Upper lobe of right lung (tissue), 1 donor: ENCODE measurements at places on chromosomes 7 and 10.

- no peak for DNase-seq
These were observed 22.3 kb upstream of the PRRT4 start for GRCh38 chr7:128383776-128384175.

GRCh38 chr7:108136191-108136688, 6.1 kb upstream of the LAMB4 start:
- DNase-seq, result no peak

DNA sequence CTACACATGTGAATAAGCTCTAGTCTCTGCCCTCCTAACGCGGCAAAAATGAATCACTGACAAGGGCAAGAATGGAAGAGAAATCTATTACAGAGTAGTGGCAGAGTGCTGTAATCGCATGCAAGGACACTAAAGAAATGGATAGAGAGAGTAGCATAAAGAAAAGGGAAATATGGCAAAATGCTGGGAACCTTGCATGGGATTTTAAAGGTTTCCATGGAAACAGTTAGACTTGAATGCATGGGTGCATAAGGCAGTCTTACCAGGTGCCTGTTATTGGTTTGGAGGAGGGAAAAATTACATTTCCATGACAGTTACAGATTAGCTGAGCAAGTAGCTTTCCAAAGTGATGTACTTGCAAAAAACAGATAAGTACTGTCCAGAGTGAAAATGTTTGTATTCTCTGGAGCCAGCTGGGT, 233.4 kb downstream of the PTN start:
- no peak for DNase-seq

DNA sequence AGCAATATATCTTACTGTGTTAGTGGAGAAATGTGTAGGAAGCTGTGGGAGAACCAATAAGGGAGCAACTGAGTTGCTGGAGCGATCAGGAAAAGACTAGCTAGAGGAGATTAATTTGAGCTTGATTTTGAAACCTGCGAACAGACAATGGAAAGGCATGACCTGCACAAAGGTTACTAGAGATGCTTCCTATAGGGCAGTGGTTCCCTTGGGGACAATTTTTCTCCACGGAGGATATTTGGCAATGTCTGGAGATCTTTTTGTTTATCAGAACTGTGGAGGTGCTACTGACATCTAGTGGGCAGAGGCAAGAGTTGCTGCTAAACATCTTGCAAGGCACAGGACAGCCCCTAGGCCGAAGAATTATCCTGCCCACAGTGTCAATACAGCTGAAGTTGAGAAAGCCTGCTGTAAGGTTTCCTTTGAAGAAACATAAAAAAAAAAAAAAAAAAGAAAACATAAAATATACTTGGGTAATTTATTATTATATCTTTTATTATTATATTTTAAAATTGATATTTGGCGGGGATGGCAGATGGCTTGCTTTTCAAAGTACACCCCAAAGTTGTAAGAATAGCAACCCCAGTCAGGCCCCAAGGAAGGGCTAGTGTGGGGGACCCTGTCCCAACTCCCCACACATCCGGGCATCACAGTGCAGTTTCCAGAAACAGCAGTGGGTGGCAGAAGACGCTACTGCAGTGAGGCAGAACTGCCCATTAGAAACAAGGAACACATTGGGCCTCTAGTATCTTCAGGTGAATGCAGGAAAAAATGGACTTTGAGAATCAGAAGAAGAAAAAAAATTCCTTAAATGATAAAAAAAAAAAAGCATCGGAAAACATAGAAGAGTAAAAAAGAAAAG, 481.6 kb downstream of the SH2D4B start:
- no peak for DNase-seq

- DNase-seq, result no peak
These were observed 47.2 kb downstream of the EXOC4 start for GRCh38 chr7:133300088-133300487.
